ENCODE measurements at places on chromosomes 6 and 20.

DNA sequence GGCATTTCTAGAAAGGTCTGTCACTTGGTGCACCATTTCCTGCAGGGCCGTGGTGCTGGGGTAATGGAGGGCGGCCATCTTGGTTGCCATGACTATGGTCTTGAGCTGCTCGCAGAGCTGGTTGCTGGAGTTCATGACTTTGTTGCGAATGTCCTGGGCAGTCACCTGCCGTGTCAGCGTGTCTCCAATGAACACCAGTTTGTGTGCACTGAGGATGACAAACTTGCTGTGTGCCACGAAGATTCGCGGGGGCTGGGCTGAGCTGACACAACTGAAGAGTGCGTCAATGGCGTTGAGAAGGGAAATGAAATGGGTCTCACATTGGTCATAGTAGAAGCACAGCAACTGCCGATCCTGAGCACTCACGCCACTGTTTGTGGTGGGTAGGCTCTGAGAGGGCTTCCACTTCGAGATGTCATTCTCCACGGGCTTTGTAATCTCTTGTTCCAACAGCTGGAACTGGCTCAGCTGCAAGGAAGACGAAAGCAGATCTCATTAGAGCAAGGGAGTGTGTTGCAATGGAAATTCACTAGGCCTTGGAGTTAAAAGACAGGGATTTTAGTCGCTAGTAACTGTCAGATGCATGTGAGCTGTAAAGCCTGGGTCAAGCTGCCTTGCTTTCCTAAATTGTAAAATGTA, 47.1 kb downstream of the NEDD9 start:
- DNase-seq = no peak

DNA sequence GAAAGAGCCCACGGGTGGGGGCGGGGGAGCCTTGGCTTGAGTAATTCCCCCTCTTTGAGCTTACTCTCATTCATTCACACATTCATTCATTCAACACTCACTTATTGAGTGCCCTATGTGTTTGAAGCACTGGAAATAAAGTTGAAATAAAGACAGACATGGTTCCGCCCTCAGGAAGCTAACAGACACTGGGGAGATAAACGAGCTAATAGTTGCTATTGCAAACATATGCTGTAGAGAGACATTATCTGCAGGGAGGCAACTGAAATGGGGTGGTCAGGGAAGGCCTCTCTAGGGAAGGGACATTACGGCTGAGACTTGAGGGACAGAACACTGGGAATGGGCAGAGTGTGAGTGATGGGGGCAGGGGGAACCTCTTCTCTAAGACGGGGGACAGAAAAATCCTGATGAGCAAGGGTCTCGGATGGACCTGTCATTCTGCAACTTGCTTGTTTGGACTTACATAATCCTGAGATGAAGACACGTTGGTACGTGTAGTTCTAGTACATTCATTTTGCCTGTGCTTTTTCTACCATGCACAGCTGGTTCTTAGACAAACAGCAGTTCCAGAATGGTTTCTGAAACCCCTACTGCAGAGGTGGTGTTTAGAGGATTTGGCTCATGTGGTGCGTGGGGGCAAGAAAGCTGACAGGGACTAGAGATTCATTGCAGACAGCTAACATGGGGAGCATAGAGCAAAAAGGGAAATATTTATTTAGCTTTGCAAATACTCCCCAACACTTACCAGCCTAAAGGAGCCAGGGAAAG, 71.1 kb upstream of the BLCAP start:
- no peak for DNase-seq

DNA sequence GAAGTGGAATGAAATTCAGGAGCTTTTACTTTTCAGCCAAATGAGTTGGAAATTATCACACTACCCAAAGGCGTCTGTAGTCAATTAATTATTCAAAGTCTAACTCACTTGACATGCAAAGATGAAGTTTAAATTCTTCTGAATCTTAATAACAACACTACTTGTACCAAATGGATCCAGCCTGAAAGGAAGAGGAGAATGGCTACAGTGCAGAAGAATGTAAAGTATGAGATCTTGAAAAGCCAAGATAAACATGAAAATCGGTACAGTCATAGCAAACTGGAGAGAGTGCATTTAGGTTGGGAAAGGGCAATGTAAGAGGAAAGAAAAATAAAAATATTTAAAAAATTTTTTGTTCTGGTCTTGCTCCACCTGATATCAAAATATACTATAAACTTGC, 195.5 kb downstream of the SIM1 start:
- no peak for DNase-seq

GRCh38 chr6:33699739-33700138, 11.8 kb downstream of the UQCC2 start:
- DNase-seq = no peak

- DNase-seq = no peak
Measured at GRCh38 chr6:142013875-142014495, 118.7 kb upstream of the GJE1 start.

DNA sequence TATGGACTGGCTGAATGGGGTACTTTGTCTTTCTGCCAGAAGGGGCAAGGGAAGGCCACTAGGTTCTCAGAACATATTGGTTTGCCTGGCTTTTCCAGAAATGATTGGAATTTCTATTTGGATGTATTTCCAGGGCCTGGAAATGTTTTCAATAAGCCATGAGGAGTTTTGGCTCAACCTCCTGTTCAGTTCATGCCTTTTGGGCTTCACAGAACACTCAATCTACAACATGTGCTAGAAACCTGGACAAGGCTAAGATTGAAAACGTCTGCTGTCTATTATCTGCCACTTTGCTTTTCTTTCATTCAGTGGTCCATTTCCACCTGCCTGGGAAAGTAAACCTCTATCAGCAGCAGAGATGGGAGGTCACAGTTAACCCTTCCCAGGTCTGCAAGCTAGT, 793.4 kb downstream of the TENT5A start:
- no peak for DNase-seq

GRCh38 chr20:38165089-38165965, at the start of gene TGM2:
Gene TGM2, minus strand, starts transcription at chr20:38165270. Its CDS starts 72 bp downstream, at chr20:38165198.
- DNase-seq = no peak

GRCh38 chr6:56148488-56149186, 98.7 kb downstream of the COL21A1 start:
- no peak for DNase-seq

DNA sequence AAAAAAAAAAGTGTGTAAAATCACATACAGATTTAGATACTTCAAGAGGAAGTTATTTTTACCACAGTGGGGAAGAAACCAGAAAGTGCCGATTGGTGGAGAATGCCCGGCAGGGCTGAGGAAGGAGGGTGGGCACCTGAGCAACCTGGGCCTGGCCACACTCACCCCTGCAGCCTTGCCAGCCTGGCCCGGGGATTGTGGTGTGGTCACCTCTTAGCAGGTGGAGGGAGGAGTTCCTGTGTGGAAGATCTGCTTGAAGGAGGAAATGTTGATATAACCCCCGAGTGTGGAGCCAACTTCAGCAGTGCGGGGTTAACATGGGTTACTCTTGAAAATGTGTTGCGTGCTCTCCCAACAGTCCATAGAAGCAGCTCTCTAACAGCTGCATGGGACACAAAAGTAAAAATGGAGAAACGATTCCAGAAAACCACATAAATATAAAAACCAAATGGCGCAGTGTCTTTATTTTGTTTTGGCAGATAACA, 14.7 kb downstream of the UST start:
- DNase-seq = no peak

GRCh38 chr6:101393829-101394251, 332 bp downstream of the GRIK2 start:
- DNase-seq = no peak

DNA sequence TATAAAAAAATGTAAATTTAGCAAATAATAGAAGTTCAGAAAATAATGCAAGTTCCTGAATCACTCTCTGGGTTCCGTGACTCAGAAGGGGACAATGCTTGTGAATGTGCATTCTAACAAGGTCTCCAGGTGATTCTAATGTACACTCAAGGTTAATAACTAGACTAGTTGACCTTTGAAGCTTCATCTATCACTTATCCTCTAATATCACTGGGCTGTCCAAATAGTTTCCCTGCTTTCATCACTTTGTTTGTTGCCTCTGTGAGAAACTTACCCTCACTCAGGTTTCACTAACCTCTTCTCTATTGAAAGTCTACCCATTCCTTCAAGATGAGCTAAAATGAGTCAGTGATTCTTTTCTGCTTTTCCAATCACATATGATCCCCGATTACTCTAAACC, 189.0 kb downstream of the BTBD9 start:
- DNase-seq = no peak

DNA sequence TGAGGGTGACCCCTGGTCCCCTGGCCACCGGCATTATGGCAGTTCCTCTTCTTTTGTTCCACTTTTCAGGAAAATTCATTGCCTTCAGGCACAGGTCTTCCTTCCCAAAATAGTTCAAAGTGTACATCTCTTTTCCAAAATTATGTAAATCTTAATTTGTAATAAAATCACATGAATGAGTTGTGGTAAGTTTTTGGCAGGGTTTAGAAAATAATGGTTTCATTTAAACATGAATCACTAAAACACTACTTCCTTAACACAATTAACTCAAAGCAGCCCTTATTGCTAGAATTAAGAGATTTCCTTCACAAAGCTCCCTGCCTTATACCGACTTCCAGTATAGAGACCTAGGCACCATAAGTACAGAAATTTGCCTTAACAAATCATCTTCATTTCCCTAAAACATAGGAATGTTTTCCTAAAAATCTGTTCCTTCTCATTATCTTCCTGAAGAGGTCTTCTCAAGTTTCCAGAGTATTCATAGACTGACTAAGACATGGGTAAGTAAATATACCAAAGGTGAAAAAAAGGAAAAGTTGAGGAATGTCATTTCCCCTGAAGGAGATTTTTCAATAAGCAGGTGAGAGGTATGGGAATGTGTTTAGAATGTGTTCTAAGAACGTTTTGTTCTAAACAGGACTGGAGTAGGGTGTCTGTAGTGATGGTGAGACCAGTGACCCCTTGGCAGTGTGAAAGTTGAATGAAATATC, 148.2 kb upstream of the CITED2 start:
- DNase-seq = no peak

DNA sequence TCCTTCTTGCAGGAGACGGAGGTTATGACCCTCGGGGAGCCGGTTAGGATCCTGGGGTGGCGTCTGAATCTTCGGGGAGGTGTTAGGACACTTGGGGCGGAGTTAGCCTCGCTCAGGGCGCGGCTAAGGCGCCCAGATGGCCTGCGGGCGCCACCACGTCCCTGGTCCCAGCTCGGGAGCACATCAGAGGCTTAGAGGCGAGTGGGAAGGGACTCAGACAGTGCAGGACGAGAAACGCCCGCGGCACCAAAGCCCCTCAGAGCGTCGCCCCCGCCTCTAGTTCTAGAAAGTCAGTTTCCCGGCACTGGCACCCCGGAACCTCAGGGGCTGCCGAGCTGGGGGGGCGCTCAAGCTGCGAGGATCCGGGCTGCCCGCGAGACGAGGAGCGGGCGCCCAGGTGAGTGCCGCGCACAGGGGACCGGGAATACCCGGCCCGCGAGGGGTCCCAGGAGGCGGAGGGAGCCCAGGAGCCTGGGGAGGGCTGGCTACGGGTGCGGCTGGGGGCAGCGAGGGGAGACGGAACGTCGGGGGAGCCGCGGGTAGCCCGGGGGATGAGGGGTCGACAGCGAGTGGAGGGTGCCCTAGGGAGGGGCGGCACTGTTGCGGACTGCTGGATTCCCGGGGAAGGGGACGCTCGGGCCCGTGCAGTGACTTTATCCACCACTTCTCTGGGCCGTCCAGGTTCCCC, at the start of gene HCK:
TSS of gene HCK (plus strand) at position 153 of the 688 bp plus-strand sequence.
- DNase-seq = no peak

- no peak for DNase-seq
Measured at GRCh38 chr20:51945881-51946280, 143.6 kb upstream of the SALL4 start.

DNA sequence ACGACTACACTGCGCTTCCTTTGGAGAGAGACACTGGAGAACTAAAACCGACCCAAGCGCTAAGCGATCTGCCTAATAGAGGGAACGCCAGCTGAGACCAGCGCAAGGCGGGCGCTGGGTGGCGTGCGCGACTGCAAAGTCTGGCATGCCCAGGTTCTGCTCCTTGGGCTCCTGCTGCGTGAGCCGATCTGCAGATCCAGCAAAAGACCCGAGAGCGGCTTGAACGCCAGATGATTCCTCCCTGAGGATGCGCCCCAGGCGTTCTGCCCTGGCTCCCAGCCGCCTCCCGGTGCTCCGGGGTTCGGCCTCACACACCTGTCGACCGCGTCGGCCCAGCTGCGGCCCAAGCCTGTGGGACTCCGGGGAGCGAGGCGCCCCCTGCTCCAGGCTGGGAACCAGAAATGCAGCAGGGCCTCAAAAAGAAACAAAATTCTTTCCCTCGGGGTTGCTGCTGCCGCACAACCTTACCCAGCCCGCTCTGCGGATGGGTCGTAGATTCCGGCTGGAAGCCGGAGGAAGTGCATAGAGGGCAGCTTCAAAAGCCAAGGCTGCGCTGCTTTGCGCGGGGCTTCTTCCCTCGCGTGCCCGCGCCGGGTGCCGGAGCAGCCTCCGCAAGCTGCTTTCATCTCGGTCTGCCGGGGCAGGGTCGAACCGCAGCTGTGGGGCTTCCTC, 17.9 kb upstream of the PRDM13 start:
- DNase-seq = peak; percentile 71

DNA sequence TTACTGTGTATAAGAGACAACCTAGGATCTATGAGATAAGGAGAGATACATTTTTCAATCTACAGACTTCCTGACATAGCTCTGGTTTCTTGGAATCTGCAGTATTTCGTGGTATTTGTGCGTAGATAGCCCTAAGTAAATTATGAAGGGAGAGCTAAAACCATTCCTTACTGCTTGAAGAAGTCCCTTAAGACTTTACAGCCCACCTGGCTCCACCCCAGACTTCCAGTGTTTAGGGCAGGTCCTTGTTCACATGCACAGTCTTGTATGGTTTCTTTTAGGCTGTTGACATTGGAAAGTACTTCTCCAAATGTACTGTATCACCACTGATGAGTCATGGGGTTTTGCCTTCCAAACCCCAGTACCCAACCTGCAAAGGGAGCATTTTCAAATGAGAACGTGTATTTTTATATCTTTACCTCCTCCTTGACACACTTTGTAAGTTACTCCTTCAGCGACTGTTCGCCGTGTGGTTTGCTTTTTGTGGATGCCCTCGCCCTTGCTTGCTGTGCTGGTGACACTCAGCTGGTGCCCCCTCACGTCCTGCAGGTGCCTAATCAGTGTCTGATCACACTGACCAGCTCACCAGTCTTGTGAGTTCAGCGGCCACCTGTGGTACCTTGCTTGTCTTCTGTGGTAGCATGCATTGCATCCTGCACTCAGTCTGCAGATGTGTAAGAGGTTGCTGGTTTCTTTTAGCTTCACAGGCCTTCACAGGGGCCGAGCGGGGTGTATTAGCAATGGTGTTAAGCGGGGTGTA, 73.3 kb downstream of the IGF2R start:
- DNase-seq = no peak
